ENCODE measurements at places on chromosomes 2 and 18.

- H3K36me3 ChIP-seq: no peaks in the 10 kb centered on the region
- no peak overlapping the region for H3K27ac ChIP-seq
Observed at GRCh38 chr18:62778976-62779869, 63.9 kb downstream of the PHLPP1 start.

GRCh38 chr18:34710458-34710914 lies 388 bp downstream of the DTNA start:
- H3K4me3 ChIP-seq: no peak overlapping the region
- no peaks in the 10 kb centered on the region for H3K36me3 ChIP-seq
- no peak overlapping the region for H3K27ac ChIP-seq
- no peaks in the 10 kb centered on the region for H3K4me1 ChIP-seq

GRCh38 chr2:17643031-17643615 lies 102.6 kb downstream of the VSNL1 start:
- no peak overlapping the region for H3K4me3 ChIP-seq
- no peak for DNase-seq
- no peak overlapping the region for H3K27ac ChIP-seq
- peaks cover 8% of the 10 kb centered on the region for H3K4me1 ChIP-seq
- H3K36me3 ChIP-seq: no peaks in the 10 kb centered on the region

- DNase-seq: no peak
- H3K36me3 ChIP-seq: no peaks in the 10 kb centered on the region
- H3K4me3 ChIP-seq: no peak overlapping the region
Observed at GRCh38 chr18:24734058-24734457, 273.6 kb downstream of the HRH4 start.

- no peak overlapping the region for H3K4me3 ChIP-seq
- peaks cover 21% of the 10 kb centered on the region for H3K4me1 ChIP-seq
- H3K36me3 ChIP-seq: peaks cover 12% of the 10 kb centered on the region
- H3K27ac ChIP-seq: no peak overlapping the region
- no peak for DNase-seq
- no peaks in the 10 kb centered on the region for H3K27me3 ChIP-seq
Observed at GRCh38 chr2:99481941-99482340, 7.9 kb downstream of the REV1 start.

- no peak for DNase-seq
- no peak overlapping the region for H3K27ac ChIP-seq
- H3K27me3 ChIP-seq: no peaks in the 10 kb centered on the region
- H3K4me1 ChIP-seq: no peaks in the 10 kb centered on the region
- H3K36me3 ChIP-seq: no peaks in the 10 kb centered on the region
Observed at GRCh38 chr2:199543606-199544172, 86.0 kb upstream of the SATB2 start.
